ENCODE measurements at places on chromosomes 6 and 20.

- DNase-seq, result no peak
Measured at GRCh38 chr6:12075067-12075563, 63.0 kb downstream of the HIVEP1 start.

DNA sequence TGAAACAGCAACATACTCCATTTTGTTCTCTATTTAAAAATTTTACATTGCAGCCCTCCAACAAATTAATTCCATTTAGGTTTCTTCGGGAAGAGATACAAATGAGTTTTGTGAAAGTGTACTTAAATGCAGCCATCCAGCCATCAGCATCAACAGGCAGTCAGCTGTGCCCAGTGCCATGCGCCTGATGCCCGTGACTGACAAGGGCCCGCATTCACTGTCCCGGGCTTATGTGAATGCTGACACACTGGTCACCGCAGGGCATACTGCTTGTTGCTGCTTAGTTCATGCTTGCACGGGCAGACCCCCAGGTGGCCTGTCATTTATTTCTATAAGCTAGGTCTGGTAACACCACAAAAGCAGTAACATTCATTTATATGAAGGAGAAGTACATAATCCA lies 224.9 kb upstream of the QKI start:
- no peak for DNase-seq

DNA sequence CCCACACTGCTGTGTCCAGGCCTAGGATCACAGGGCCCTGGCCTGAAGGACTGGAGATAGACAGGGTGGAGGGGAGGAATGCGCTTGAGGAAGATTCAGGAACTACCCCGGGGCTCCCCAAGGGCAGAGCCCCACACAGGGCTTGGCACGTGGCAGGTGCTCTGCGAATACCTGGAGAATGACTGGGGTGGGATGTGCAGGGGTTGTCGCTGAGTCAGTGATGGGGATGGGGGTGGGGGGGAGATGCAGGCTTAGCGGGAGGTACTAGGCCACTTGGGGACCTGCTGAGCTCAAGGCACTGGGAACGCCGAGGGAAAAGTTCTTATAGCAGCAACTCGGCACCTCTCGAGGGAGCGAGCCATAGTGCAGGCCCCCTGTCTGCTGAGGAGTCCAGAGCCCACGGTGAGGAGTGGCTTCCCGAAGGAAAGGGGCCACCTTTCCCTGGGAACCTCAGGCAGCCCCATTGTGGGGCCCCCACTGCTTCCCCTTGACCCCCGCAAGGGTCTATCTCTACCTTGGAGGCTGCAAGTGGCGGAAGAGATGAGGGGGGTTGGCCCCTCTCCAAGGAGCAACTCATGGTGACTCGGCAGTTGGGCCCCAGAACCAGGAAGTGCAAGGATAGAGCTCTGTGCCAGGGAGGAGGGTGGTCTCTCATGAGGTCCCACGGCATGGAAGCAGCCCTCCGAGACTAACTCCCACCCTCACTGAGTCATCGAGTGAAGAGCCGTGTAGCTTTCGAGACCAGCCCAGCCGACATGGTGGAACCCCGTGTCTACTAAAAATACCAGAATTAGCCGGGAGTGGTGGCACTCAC lies 33.1 kb downstream of the SRC start:
- no peak for DNase-seq

GRCh38 chr6:167988154-167988495 lies 9.3 kb upstream of the KIF25 start:
- DNase-seq, result no peak

DNA sequence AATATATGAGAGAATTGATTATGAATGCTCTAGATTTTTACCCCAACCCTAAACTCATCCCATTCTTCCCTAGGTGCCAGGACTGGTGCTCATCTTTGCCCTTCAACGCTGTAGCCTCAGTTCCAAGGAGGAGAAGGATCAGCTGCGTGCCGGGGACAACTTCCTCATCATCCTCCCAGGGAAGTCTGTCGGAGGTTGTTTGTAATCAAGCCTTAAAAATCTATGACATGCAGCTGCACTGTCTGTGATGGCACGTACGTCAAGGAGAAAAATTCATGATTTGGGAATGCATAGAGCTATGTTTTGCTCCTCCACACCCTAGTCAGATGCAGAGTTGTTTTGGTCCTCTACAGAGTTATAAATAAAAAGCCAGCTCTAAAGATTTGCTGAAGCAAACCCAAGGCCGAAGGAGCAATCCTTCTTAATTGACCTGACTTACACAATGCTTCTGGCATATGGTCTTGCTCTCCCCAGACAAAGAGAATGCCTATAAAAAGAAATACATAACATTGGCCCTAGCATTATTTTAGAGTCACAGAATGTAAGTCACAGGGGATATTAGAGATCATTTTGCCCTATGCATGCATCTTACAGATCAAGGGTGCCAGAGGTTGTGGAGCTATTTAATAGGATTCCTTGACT lies 244.2 kb downstream of the HIVEP2 start:
- no peak for DNase-seq

DNA sequence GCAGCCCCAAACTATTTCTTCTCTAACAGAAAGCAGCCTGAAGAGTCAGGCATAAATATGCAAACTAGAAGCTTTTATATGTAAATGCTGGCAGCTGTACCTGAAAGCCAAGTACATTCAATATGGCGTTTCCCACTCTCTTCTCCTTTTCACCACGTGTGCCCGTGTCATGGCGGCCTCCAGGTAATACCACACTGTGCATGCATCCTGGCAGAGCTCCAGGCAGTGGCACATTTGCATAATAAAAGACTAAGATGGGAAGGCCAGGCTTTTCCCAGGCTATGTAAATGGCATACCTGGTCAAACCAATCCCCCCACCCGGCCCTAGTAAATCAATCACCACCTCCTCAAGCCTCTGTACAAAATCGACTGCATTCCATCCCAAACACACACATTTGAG lies 120.6 kb downstream of the MMUT start:
- no peak for DNase-seq

DNA sequence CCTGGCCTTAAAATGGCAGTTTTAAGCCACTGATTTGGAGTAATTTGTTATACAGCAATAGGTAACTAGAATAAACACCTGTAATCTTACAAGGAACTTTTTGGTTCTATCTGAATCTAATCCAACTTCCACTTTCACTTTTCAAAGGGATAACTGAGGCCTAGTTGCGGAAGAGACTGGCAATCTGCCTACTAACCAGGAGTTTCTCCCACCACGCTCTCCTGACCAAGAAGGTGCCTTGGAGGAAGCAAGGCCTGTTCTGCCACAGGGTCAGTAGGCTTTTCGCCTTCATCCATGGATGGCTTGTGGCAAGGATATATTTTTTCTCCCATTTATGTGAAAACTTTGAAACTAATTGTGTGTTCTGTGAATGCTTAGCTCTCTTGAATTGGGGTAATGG lies 12.9 kb upstream of the MYBL2 start:
- no peak for DNase-seq

- no peak for DNase-seq
Measured at GRCh38 chr20:31605902-31606803, 1.1 kb downstream of the ID1 start.

DNA sequence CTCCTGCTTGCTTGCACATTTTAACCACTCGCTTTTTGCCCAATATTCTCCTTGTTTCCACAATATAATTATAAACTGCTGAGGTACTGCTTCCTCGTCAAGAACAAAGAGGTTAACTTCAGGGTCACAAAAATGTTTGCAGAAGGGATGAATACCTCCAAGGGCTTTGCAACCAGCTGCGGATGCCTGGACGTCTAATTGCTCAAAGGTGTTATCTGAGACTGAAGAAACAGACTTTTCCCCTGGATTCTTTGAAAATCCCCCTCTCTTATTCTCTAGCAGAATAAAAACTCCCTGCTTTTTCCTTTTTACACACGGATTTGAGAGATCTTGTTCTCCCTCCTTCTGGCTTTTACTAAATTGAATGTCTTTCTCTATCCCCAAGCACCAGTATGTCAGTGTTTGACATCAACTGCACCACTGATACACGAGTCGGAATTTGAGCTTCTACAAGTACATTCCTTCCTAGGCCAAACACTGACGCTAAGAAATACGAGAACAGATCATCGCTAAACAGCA lies 336 bp upstream of the SMPDL3A start:
- no peak for DNase-seq

DNA sequence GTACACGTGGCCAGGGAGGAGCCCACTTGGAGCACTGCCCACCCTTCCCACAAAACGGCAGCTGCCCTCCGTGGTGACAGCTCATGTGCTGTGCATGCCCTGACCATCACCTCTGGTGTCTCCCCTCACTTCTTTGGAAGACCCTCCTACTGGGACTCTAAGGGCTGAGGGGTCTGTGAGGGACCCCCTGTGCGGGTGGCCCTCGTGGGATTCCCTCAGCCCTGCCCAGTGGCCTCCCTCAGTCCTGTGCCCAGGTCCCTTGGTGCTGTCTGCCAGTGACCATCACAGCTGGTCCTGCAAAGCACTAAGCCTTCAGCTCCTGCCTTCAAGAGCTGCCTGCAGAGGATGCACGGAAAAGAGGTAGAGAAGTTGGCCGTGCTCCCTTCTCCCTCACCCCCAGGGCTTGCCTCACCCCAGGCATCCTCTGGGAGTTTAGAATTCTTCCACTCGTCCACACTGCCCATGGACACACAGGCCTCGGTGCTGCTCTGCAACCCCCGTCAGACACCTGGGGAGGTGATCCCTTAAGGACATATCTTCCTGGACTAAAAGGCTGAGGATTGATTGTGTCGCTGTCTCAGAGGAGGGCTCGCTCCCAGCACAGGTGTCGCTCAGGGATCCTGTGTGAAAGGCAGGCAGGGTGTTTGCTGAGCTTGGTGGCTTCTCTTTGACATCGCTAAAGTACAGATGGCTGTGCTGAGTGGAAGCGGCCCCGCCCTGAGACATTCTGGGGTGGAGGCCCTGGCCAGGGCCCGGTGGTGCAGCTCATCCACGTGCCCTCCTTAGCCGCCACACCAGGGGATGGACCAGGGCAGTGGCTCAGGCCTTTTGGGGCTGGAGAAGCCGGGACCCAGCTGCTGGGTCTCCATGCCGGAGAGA lies 119.5 kb upstream of the FRMD1 start:
- no peak for DNase-seq

- DNase-seq, result no peak
Measured at GRCh38 chr6:124987291-124987690, 25.1 kb downstream of the RNF217 start.

GRCh38 chr20:18513208-18513607 lies 5.5 kb downstream of the SEC23B start:
- DNase-seq, result no peak

DNA sequence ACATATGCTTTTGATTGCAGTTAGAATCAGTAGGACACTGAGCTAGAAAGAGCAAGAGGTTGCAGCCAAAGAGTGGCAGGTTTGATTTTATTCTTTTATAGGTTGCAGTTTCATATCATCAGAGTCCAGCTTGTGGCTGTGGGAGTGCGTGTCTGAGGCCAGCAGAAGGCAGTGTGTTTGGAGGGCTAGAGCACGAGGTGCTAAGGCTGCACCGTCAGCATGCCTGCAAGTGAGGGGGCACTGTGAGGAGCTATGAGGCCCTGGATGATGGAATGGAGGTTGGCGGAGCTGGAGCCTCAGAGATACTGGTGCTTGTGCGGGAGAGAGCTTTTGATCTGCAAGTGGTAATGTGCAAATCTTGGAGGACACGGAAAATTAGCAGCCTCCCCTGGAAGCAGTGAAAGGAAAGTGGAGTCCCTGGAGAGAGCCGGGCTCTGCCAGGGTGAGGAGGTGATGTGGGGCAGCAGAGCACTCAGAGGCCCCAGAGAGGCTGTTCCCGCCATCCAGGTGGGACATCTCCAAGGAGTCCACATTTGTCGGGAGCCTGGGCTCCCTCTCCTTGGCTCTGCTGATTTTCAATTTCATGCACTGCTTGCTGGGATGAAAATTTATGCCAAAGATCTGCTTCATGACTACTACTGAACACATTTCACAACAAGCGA lies 43.6 kb downstream of the PXDC1 start:
- DNase-seq, result no peak

DNA sequence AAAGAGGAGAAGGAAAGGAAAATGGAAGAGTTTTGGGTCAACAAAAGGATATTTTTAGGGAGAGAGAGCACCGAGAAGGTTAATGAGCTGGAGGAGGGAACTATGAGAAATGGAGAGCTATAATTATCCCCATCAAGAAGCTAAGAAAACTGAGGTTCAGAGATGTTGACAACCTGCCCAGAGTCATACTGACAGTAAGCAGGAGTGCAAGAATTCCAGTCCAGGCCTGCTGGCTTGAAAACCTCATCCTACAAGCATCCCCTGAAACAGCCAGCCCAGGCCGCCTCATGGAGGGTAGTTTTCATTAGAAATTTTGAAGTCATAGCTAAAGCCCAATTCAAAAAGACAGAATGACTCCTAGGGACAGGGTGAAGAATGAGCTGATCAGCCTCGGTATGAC lies 172.1 kb upstream of the LRFN2 start:
- no peak for DNase-seq

Measured in left ventricle myocardium inferior (tissue), 1 donor.